ENCODE measurements at places on chromosomes 16 and 17.
A peak's percentile ranks its signal among the peaks of the same experiment; 100 is the strongest.

DNA sequence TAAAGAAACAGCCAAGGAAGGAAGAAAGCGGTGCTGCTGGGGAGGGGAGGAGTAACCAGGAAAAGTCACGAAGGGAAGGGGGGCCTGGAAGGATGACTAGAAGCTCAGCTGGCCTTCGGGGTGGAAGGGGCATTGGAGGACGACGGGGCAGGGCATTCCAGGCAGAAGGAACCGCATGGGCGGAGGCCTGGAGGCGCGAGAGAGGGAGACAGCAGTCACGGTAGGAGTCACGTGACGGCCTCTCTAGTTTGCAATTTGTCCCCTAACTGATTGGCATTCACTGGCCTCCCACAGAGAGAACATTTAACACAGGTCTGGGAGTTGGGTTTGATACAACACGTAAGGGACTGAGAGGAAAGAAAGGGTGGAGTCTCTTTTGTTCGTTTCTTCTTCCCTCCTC, 63.9 kb downstream of the RTN4RL1 start:
- no peaks in the 10 kb centered on the region for H3K36me3 ChIP-seq
- no peak overlapping the region for H3K4me3 ChIP-seq
- H3K27ac ChIP-seq, result no peak overlapping the region

DNA sequence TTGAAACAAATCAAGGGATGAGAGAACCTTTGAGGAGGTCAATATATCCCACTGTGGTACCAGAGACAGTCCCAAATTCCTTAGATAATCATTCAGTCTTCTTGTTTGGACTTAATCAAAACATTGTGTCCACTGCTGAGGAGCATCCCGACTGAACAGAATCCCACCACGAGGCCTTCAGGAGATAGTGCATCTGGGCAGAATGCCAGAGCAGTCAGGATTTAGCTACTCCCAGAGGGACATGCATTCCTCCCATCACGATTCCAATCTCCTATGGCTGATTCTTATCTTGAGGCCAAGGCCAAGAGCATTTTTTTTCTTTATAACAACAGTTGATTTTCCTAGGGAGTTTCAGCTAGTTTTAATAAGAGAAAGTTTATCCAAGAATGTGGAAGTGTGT, 87.4 kb upstream of the COX10 start:
- H3K4me1 ChIP-seq, result no peaks in the 10 kb centered on the region
- no peak overlapping the region for H3K27ac ChIP-seq
- H3K36me3 ChIP-seq, result no peaks in the 10 kb centered on the region
- no peak for DNase-seq
- no peaks in the 10 kb centered on the region for H3K27me3 ChIP-seq

GRCh38 chr16:72198771-72199201, 26.8 kb upstream of the PMFBP1 start:
- no peak overlapping the region for H3K27ac ChIP-seq
- H3K36me3 ChIP-seq, result no peaks in the 10 kb centered on the region
- H3K4me1 ChIP-seq, result no peaks in the 10 kb centered on the region
- no peak overlapping the region for H3K4me3 ChIP-seq

DNA sequence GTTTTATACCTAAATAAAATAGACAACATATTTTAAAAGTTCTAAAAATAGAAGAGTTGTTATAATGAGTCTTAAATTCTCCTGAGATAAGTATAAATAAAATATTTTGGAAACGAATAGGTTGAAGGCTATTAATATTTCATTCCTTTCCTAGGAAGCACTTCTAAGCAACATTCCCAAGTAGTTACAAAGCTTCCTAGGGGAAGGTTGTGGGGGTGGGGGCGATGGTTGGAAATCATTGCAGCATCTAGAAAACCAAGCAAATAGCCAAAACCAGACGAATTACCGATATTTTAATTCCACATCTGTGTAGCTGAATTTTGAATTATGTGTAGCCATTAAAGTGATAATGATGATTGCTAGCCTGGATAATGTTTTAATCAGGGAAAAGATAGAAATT, 26.9 kb downstream of the PTRH2 start:
- H3K4me3 ChIP-seq, result no peak overlapping the region
- DNase-seq, result no peak
- H3K27ac ChIP-seq, result no peak overlapping the region
- H3K4me1 ChIP-seq, result no peaks in the 10 kb centered on the region

DNA sequence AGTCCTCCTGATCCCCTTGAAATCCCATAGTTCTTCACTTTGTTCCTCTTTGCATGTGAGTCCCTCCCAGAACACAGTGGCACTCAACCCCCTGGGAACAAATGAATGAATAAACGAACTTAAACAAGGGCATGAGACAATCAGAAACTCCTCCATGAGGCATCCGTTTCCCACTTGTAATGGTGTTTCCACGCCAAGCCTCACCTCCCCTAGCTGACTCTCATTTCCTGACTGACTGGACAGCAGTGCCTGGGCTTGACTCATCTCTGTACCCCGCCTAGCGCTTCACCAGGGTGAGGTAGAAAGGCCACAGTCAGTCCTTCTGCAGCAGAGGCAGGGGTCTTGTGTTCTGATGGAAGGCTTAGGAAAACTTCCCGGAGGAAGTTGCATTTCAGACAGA, 14.2 kb downstream of the KIF1C start:
- peaks cover 12% of the 10 kb centered on the region for H3K36me3 ChIP-seq
- no peaks in the 10 kb centered on the region for H3K4me1 ChIP-seq
- H3K4me3 ChIP-seq, result no peak overlapping the region
- DNase-seq, result no peak
- no peak overlapping the region for H3K27ac ChIP-seq

- DNase-seq, result no peak
- no peaks in the 10 kb centered on the region for H3K36me3 ChIP-seq
- H3K27me3 ChIP-seq, result no peaks in the 10 kb centered on the region
- no peak within 1 kb of the TSS for H3K27ac ChIP-seq
Measured at GRCh38 chr16:56864960-56865359, at the start of gene SLC12A3. TSS of gene SLC12A3 (plus strand) at chr16:56865207. CDS start at chr16:56865236, 29 bp downstream.

- H3K4me3 ChIP-seq, result no peak overlapping the region
- no peaks in the 10 kb centered on the region for H3K27me3 ChIP-seq
- DNase-seq, result no peak
- H3K36me3 ChIP-seq, result no peaks in the 10 kb centered on the region
- H3K27ac ChIP-seq, result no peak overlapping the region
Measured at GRCh38 chr16:349211-349610, 3.3 kb downstream of the AXIN1 start.

- H3K4me3 ChIP-seq, result peak overlapping the region; percentile 84
- no peaks in the 10 kb centered on the region for H3K27me3 ChIP-seq
- H3K27ac ChIP-seq, result peak overlapping the region; percentile 91
- H3K36me3 ChIP-seq, result peaks cover 8% of the 10 kb centered on the region
- H3K4me1 ChIP-seq, result peaks cover 5% of the 10 kb centered on the region
- DNase-seq, result no peak
Measured at GRCh38 chr17:56912105-56912999, 1.5 kb downstream of the TRIM25 start.

DNA sequence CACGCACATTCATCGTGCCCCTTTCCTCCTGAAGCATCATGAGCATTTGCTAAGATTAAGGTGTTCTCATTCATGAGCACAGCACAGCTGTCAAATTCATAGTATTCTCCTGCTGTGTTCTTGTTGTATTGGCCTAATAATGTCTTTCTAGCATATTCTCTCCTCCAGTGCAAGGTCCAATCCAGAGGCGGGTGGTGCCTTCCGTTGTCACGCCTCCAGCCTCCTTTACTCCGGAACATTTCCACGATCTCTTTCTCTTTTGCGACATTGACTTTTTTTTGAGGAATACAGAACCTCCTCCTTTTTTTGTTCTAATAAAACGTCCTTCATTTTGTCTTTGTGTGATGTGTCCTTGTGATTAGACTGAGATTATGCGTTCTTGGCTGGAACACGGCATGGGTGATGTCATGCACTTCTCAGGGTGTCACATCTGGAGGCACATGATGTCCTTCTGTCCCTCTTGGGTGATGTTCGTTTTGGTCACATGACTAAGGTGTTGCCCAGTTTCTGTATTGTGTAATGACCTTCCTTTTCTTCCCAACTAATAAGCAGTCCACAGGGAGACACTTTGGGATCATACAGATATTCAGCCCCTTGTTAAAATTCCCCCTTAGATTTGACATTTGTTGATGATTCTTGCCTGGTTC, 66.3 kb downstream of the CLEC16A start:
- H3K36me3 ChIP-seq, result no peaks in the 10 kb centered on the region
- DNase-seq, result no peak
- H3K27me3 ChIP-seq, result no peaks in the 10 kb centered on the region
- no peak overlapping the region for H3K4me3 ChIP-seq

DNA sequence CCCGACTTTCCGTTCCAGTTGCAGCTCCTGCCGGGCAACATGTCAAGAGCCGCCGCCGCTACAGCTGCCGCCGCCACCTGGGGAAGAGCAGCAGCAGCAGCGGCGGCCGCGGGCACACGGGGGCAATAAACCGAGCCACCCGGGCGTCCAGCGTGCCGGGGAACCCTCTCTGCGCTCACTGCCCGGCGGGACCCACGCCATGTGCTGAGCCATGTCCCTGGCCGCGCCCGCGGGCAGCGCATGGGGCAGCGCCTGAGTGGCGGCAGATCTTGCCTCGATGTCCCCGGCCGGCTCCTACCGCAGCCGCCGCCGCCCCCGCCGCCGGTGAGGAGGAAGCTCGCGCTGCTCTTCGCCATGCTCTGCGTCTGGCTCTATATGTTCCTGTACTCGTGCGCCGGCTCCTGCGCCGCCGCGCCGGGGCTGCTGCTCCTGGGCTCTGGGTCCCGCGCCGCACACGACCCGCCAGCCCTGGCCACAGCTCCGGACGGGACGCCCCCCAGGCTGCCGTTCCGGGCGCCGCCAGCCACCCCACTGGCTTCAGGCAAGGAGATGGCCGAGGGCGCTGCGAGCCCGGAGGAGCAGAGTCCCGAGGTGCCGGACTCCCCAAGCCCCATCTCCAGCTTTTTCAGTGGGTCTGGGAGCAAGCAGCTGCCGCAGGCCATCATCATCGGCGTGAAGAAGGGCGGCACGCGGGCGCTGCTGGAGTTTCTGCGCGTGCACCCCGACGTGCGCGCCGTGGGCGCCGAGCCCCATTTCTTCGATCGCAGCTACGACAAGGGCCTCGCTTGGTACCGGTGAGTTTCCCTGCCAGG, 604 bp downstream of the HS3ST3B1 start:
- DNase-seq, result no peak
- peak overlapping the region; percentile 61 for H3K27ac ChIP-seq
- peaks cover 5% of the 10 kb centered on the region for H3K4me1 ChIP-seq
- peak overlapping the region; percentile 89 for H3K4me3 ChIP-seq
- peaks cover 45% of the 10 kb centered on the region for H3K27me3 ChIP-seq

GRCh38 chr17:67469208-67469980, 92.3 kb downstream of the PITPNC1 start:
- H3K27ac ChIP-seq, result peak overlapping the region; percentile 9
- no peaks in the 10 kb centered on the region for H3K4me1 ChIP-seq
- no peaks in the 10 kb centered on the region for H3K27me3 ChIP-seq
- no peak overlapping the region for H3K4me3 ChIP-seq
- no peaks in the 10 kb centered on the region for H3K36me3 ChIP-seq
- no peak for DNase-seq

- H3K27me3 ChIP-seq, result no peaks in the 10 kb centered on the region
- DNase-seq, result no peak
- H3K27ac ChIP-seq, result no peak overlapping the region
- H3K4me1 ChIP-seq, result no peaks in the 10 kb centered on the region
Measured at GRCh38 chr16:82937926-82938520, 311.3 kb downstream of the CDH13 start.

DNA sequence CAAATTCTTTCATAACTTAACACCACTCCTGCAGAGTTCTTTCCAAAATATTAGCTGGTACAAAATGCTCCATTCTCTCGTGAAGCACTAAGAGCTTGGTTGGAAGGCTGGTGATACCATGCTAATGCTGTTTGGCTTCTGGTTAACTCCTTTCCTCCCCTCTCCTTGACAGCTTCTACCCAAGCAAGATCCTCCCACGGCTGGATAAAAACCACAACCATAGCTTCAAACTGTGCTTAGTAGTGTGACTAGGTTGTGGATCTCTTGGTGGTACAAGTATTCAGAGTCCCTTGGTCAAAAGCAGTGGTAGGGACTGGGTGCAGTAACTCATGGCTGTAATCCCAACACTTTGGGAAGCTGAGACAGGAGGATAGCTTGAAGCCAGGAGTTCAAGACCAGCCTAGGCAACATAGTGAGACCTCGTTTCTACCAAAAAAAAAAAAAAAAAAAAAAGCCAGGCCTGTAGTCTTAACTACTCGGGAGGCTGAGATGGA, 2.3 kb downstream of the PHAF1 start:
- DNase-seq, result no peak
- no peaks in the 10 kb centered on the region for H3K36me3 ChIP-seq
- H3K27me3 ChIP-seq, result no peaks in the 10 kb centered on the region
- H3K4me1 ChIP-seq, result peaks cover 8% of the 10 kb centered on the region

DNA sequence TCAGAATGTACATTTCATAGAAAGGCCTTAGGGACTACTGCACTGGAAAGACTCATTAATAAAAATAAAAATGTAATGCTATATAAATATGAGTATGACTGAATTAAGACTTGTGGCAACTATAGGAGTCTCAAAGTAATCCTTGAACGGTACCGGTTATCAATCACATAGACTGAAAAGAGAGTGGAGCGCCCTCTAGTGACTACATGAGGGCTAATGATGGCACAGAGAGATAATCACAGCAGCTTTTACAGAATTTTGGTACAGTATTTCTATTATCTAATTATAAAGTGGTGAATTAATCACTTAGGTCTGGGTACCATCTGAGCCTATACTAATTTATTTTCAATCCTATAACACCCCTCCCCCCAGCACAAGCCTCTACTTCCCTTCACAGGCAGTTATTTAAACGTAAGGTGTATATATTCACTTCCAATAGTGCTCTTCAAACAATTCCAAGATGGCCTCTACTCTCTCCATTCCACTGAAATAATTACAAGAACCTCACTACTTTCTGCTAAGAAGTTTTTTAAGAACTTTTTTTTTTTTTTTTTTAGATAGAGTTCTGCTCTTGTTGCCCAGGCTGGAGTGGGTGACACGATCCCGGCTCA, 40.7 kb upstream of the ANKFY1 start:
- H3K4me3 ChIP-seq, result no peak overlapping the region
- no peaks in the 10 kb centered on the region for H3K36me3 ChIP-seq
- no peak for DNase-seq
- H3K4me1 ChIP-seq, result no peaks in the 10 kb centered on the region

- no peaks in the 10 kb centered on the region for H3K36me3 ChIP-seq
- H3K27ac ChIP-seq, result no peak overlapping the region
- no peak for DNase-seq
- no peak overlapping the region for H3K4me3 ChIP-seq
Measured at GRCh38 chr16:58157951-58158540, 28.9 kb upstream of the CFAP20 start.
